ENCODE measurements at places on chromosomes 6 and 20. TPM values are rescaled to one million over a fixed set of nuclear protein-coding genes. Genes with fewer than 3 reads are reported as not detected.

DNA sequence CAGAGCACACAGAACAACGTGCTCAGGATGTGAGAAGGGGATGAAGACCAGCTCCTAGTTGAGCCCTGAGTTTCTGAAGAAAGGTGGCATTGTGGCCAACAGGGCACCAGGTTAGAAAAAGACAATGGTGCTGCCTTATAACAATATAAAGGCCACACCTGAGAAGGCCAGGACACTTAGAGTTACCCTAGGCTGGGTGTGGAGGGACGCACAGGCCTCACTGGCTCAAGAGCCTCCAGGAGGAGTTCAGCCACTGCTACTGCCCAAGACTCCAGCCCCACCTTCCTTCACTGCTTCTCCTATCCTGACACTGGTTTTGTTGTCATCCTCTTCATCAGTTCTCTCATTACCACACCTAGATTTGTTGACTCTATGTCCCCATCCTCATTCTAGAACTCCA is 55.2 kb upstream of the BEND6 start:
- DNase-seq, result no peak
- H3K4me3 ChIP-seq, result no peak overlapping the region
- no peaks in the 10 kb centered on the region for H3K4me1 ChIP-seq

TMC2 gene
- not detected for total RNA-seq

GRCh38 chr6:105862936-105863607 is 223.1 kb upstream of the PRDM1 start:
- H3K4me3 ChIP-seq, result no peak overlapping the region
- H3K36me3 ChIP-seq, result no peaks in the 10 kb centered on the region
- no peaks in the 10 kb centered on the region for H3K4me1 ChIP-seq
- peaks cover 15% of the 10 kb centered on the region for H3K27me3 ChIP-seq
- no peak overlapping the region for H3K27ac ChIP-seq
- no peak for DNase-seq

DNA sequence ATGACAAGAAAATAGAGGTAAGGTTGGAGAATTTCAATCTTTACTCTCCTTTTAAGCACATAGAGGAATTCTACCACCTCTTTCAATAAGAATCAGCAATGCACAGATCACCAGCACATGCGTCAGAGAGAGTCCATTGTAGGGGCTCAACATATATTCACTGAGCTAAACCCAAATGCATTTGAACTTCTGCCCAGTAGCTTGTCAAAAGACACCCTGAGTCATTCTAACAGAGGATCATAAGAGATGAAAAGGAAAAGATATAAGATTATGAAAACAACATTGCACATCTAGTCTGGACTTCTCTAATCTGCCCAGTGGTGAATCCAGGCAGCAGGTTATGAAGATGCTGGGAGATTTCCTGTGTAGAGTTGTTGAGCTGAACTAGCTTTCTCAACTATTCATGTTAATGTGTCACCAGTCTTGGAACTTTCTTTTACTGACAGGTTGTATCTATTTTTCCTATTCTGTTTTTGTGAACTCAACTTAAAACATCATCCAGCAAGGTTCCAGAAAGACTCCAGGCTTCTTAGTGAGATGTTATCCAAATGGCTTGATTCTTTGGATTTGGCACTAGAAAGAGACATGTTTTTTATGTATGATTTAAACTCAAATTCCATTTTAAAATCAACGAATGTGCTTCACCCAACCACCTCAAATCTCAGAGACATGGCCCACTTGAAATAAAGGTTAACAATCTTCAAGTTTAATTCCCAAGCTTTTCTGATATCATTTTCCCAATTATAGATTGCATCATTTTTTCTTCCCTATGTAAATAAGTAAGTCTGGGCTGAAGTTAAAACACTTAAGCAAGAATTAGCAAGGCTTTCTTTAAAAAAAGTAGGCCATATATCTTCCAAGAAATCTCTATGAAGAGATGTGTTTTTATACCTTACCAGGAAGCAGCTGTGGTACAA is 89.3 kb downstream of the TSHZ2 start:
- H3K4me3 ChIP-seq, result no peak overlapping the region
- H3K36me3 ChIP-seq, result no peaks in the 10 kb centered on the region
- peaks cover 7% of the 10 kb centered on the region for H3K27me3 ChIP-seq
- no peak overlapping the region for H3K27ac ChIP-seq
- H3K4me1 ChIP-seq, result peaks cover 10% of the 10 kb centered on the region

- no peaks in the 10 kb centered on the region for H3K4me1 ChIP-seq
- no peak overlapping the region for H3K27ac ChIP-seq
- no peaks in the 10 kb centered on the region for H3K36me3 ChIP-seq
- H3K4me3 ChIP-seq, result no peak overlapping the region
- DNase-seq, result no peak
Observed at GRCh38 chr6:108751851-108752732, 96.1 kb upstream of the ARMC2 start.

DNA sequence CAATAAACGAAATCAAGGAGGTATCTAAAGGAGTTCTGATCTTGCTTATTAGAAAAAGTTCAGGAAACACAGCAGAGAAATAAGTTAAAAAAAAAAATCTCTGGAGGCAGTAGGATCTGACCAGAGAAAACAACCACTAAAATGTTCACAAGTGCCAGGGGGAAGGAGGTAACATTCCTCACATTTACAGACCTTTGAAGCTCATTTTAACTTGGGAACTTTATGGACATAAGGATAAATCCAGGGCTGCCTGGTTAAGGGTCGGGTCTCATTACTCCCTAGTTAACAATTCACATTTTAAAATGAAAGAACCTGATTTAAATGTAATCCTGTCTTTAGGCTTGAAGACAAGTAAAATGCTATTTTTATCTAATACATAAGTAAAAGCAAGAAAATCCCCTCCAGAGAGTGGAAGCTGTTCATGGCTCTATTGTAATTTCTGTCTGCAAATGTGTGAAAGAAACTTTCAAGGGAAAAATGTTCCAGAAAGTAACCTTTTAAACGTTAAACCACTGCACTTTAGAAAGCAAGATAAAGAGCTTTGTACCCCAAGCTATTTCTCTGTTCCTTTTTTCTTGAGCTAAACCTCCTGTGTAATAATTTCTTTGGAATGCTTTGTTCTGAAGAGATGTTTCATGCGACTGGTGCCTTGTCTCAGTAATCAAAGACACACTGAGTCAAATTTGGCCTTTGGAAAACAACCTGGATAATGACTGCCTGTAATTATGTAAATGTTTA is 38.2 kb downstream of the MYLIP start:
- H3K36me3 ChIP-seq, result no peaks in the 10 kb centered on the region
- peaks cover 8% of the 10 kb centered on the region for H3K27me3 ChIP-seq
- H3K4me1 ChIP-seq, result peaks cover 44% of the 10 kb centered on the region
- no peak for DNase-seq

CALHM4 gene
- total RNA-seq, result not detected

DNA sequence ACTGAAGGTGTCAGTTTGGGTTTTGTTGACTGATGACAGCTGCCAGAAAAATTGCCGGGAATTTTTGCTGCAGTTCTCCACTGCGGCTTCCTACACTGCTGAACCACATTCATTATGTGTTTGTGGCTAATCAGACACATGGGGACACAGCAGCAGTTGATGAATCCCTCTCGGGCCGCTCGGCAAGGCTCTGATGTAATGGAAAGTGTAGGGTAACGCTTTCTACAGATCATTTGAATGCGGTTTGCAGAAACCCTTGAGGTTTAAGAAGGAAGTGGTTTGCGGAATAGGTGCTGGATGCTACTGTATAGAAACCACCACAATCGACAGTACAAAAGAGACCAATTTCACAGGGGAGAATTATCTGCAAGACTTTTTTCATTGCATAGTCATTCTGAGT is 138.7 kb upstream of the SASH1 start:
- H3K27ac ChIP-seq, result peak overlapping the region; percentile 84
- peaks cover 26% of the 10 kb centered on the region for H3K4me1 ChIP-seq
- peaks cover 60% of the 10 kb centered on the region for H3K27me3 ChIP-seq

- H3K36me3 ChIP-seq, result no peaks in the 10 kb centered on the region
- H3K4me1 ChIP-seq, result no peaks in the 10 kb centered on the region
- no peaks in the 10 kb centered on the region for H3K27me3 ChIP-seq
- DNase-seq, result peak; percentile 24
- no peak overlapping the region for H3K4me3 ChIP-seq
Observed at GRCh38 chr6:120826253-120826652, 508.0 kb downstream of the TBC1D32 start.

- H3K27me3 ChIP-seq, result peaks cover 12% of the 10 kb centered on the region
- H3K36me3 ChIP-seq, result no peaks in the 10 kb centered on the region
- H3K4me3 ChIP-seq, result no peak overlapping the region
- no peaks in the 10 kb centered on the region for H3K4me1 ChIP-seq
- no peak for DNase-seq
- no peak overlapping the region for H3K27ac ChIP-seq
Observed at GRCh38 chr20:63497946-63498935, 642 bp downstream of the EEF1A2 start.

CASS4 gene
- total RNA-seq, result 3.5 TPM

PCK1 gene
- not detected for total RNA-seq

STX11 gene
- total RNA-seq, result 19.4 TPM

GRCh38 chr20:3716195-3716834 is 3.9 kb upstream of the SIGLEC1 start:
- H3K4me1 ChIP-seq, result peaks cover 7% of the 10 kb centered on the region
- H3K27ac ChIP-seq, result no peak overlapping the region
- no peaks in the 10 kb centered on the region for H3K36me3 ChIP-seq
- no peak overlapping the region for H3K4me3 ChIP-seq
- peaks cover 8% of the 10 kb centered on the region for H3K27me3 ChIP-seq

DNA sequence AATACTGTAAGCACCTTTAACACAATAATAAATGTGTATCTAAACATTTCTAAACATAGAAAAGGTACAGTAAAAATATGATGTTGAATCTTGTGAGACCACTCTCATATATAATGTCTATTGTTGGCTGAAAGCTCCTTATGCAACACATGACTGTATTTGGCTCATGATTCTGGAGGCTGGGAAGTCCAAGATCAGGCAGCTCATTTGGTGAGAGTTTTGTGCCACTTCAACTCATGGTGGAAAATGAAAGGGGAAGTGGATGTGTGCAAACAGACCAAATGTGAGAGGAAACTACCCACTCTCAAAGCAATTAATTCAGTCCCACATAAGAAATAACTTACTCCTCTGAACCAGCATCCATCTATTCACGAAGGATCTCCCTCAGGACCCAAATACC is 257.7 kb upstream of the OPRM1 start:
- no peak for DNase-seq
- H3K36me3 ChIP-seq, result no peaks in the 10 kb centered on the region
- H3K4me3 ChIP-seq, result no peak overlapping the region
- no peaks in the 10 kb centered on the region for H3K27me3 ChIP-seq
- H3K4me1 ChIP-seq, result no peaks in the 10 kb centered on the region

- H3K4me3 ChIP-seq, result no peak overlapping the region
- DNase-seq, result no peak
- H3K4me1 ChIP-seq, result peaks cover 28% of the 10 kb centered on the region
- H3K27me3 ChIP-seq, result peaks cover 8% of the 10 kb centered on the region
Observed at GRCh38 chr20:50347284-50348063, 156.8 kb downstream of the CEBPB start.

GHRH gene
- total RNA-seq, result not detected

DNA sequence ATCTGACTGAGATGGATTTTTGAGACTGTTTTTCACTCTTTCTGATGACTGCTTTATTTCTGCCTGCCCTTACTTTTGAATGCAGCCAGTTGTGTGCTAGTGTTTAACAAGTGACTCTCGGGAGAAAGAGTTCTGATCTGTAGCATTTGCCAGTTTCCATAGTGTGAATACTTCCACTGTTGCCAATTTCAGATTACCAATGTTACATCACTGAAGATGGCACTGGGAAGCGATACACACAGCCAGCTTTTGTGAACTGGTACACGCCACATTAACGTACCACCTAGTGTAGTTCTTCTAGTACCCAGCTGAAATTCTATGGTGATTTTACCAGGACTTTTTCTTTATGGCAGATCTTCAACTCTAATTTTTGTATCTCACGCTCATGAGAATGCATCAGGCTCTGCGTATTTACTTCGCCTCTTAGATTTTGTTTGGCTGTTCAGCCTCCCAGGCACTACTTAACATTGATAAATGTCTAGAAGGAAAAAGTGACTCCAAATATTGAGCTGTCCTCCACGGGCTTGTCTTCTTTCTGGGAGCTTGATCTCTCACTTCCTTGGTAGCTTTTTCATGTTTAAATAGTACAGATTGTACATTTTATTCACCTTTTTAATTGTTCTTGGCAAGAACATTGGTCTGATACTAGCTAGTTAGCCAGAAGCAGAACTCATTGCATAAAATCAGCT is 521.6 kb upstream of the SOX4 start:
- H3K36me3 ChIP-seq, result peaks cover 55% of the 10 kb centered on the region
- H3K27me3 ChIP-seq, result no peaks in the 10 kb centered on the region
- H3K4me1 ChIP-seq, result peaks cover 2% of the 10 kb centered on the region
- H3K27ac ChIP-seq, result no peak overlapping the region
- H3K4me3 ChIP-seq, result no peak overlapping the region
- no peak for DNase-seq

DNA sequence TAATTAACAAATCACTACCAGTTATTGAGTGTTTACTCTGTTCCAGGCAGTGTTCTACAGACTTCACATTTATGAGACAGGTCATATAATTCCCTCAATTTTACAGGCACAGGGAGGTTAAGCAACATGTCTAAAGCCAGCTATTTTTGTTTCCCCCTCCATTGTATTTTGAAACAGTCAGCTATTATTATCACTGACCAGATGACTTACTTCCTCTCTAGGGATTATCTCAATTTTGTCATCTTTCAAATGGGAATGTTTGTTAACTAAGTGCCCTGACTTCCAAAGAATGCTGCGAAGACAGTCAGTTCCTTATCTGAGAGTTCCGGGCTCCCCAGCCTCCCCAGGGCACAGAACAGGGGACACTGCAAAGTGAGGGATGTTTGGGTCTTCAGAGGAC is 5.6 kb upstream of the CNPY3 start:
- no peak for DNase-seq
- peaks cover 4% of the 10 kb centered on the region for H3K4me1 ChIP-seq
- H3K27ac ChIP-seq, result no peak overlapping the region
- H3K27me3 ChIP-seq, result no peaks in the 10 kb centered on the region
- no peak overlapping the region for H3K4me3 ChIP-seq

MUCL3 gene
- not detected for total RNA-seq

GRCh38 chr6:111242452-111242851 is 155.1 kb downstream of the SLC16A10 start:
- H3K4me3 ChIP-seq, result no peak overlapping the region
- H3K36me3 ChIP-seq, result no peaks in the 10 kb centered on the region
- DNase-seq, result no peak
- no peaks in the 10 kb centered on the region for H3K4me1 ChIP-seq
- H3K27me3 ChIP-seq, result no peaks in the 10 kb centered on the region

GRCh38 chr6:74066168-74066871 is 370.3 kb downstream of the CD109 start:
- H3K27ac ChIP-seq, result no peak overlapping the region
- no peak for DNase-seq
- no peaks in the 10 kb centered on the region for H3K36me3 ChIP-seq
- H3K4me3 ChIP-seq, result no peak overlapping the region
- H3K27me3 ChIP-seq, result peaks cover 4% of the 10 kb centered on the region

- no peaks in the 10 kb centered on the region for H3K36me3 ChIP-seq
- no peak overlapping the region for H3K27ac ChIP-seq
- DNase-seq, result no peak
- peaks cover 6% of the 10 kb centered on the region for H3K27me3 ChIP-seq
Observed at GRCh38 chr6:4384656-4385055, 249.3 kb upstream of the ECI2 start.

SMOC2 gene
- total RNA-seq, result not detected

TPBG gene
- total RNA-seq, result not detected
